Activated T-cell treated with anti-CD3 and anti-CD28 coated beads, Interleukin-2, amount 50 U/mL, for 48 hours (primary cell): ENCODE measurements at places on chromosomes 5 and 9.

GRCh38 chr5:57598756-57599155 lies 116.1 kb upstream of the ACTBL2 start:
- peak; percentile 29 for DNase-seq

DNA sequence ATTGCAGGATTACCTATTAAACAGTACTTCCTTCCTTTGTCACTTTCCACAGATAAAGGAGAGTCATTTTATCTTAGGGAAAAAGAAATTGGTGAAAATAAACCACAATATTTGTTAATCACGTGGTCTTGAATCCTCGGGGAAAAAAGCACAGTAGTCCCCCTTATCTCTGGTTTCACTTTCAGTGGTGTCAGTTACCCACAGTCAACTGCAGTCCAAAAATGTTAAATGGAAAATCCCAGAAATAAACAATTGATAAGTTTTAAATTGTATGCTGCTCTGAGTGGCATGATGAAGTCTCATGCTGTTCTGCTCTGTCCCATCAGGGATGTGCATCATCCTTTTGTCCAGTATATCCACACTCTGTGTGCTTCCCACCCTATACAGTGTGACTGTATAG lies 405.2 kb upstream of the MPDZ start:
- no peak for DNase-seq

- DNase-seq: no peak
These were observed 28.7 kb upstream of the ABL1 start for GRCh38 chr9:130806327-130806716.

DNA sequence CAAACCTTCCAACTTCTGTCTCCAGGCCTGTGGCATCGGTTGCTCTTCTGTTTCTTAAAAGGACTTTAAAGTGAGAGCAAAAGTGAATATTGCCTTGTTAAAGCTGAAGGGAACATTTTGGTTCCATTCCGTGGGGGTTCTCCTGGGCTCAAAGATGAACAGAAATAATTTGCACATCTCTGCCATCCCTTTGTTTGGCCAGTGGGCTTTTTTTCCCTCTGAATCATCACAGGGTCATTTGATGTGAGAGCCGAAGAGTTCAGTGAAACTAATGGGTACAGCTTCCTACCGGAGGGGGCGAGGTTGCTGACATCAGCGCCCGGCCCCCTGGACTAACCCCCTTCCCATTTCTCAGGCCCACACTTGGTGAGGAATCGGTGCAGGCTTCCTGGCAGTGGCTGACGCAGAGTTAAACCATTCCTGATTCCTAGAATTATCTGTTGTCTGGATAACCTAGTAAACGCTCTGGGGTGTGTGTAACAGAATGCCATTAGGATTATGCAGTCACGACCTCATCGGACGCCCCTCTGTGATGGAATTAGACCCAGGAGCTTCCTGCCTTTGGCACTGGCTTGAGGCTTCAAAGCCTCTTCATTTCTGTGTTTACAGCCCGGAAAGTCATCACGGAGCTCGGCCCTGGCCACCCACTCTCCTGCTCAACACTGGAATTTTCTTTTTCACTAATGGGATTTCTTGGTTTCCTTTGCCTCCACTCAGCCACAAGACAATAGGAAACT lies 61.6 kb upstream of the RPL26L1 start:
- DNase-seq: no peak

- no peak for DNase-seq
These were observed 21.8 kb downstream of the DMAC1 start for GRCh38 chr9:7777771-7778170.

- no peak for DNase-seq
These were observed 203.0 kb downstream of the MED10 start for GRCh38 chr5:6175172-6175854.

- DNase-seq: no peak
These were observed 110.5 kb downstream of the NUDT12 start for GRCh38 chr5:103452089-103452488.

GRCh38 chr5:17019324-17019723 lies 83.2 kb upstream of the MYO10 start:
- no peak for DNase-seq

DNA sequence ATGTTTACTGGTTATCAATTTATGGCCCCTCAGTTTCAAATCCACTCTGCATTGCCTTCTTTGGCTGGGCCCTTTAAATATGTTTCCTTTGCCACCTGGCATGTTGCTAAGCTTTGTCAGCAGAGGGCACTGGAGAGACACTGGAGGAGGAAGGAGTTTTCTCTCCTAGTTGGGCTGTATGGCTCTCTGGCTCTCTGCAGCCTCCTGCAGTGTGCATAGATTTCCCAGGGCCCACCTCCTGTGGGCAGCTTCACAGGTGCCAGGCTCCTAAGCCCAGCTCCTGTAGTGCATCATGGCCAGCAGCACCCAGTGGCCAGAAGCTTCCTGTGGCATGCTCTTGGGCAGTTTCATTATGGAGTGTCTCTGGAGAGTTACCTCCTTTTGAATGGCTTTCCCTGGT lies 23.3 kb downstream of the CAVIN4 start:
- DNase-seq: peak; percentile 48

DNA sequence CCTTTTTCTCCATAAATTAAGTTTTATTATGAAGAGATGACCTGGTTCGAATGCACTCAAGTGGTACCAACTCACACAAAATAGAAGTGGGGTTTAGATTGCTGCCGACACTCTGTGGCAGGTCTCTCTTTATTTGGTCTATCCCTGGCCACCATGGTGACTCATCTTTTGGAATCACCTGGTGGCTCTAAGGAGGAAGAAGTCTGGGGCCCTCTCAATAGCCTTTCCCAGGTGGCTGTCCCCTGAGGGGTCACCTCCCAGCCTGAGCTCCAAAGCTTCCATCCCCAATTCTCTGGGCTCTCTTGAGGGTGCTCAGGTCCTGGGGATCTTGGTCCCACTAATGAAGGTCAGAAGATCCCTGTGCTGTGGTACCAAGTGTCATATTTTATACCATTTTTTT lies 136.8 kb downstream of the MVB12B start:
- DNase-seq: no peak

DNA sequence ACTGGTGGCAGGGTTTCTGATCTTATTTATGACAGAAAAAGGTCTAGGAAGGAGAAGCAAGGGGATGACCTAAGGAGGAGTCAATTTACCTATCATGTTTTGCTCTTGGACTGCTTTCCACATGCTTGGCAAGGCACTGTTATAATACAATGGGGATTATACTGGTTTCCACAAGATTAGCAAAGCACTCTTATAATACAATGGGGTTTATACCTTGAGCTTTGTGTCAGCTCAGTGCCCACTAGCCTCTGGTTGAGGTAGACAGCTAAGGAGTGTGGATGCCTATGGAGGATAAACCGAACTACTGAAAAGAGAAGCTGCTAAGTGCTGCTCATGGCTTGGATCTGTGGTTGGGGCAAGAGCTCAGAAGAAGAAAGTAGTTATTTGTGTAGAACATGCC lies 68.7 kb downstream of the MRPS27 start:
- no peak for DNase-seq

GRCh38 chr5:9544056-9544455 lies 1.8 kb downstream of the SEMA5A start:
- DNase-seq: no peak

DNA sequence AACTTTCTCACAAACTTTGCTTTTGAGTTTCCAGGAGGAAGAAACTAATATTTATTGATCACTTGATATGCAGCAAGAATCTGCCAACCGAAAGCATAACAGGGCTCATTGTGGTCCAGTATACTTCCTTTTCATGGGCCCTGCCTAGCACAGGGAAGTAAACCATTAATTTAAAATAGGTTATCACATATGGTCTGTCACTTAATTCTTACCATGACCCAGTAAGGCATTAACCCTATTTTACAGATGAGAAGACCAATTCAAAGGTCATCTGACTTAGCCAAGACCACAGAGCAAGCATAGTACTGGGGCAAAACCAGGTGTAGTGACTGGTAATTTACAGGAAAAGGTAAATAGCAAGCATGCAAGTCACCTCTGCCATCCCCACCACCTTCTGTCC lies 336.9 kb upstream of the DMAC1 start:
- no peak for DNase-seq

DNA sequence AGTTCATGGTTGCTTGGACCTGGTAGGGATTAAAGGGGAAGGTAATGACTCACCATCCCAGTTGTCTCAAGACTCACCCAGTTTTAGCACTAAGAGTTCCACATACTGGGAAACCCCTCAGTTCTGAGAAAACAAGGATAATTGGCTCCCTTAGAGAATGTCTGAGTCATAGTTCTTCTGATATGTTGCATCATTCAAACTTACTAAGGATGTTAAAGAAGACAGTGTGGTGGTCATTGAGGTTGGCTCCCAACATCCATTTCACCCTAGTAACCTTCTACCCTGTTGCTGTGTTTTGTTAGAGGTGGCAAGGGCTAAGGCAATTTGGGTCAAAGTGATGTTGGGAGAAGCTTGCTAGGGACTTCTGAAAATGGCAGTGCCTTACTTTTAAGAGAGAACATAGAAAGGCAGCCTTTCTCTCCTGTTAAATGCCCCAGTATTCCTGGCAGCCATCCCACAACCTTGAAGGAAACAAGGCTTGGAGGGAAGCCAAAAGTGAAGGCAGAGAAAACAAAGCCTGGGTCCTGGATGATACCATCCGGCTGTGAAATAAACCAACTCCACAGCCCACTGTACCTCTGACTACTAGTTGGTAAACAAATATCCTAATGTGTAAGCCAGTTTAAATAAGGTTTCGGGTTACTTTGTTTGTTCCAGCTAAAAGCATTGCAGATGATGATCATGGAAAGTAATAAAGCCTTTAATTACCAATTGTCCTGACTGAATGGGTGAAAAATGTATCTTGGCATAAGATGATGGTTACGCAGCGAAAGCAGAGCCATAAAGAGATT lies 80.4 kb upstream of the ADAMTSL1 start:
- DNase-seq: no peak

- no peak for DNase-seq
These were observed 75.0 kb downstream of the CFAP95 start for GRCh38 chr9:69895659-69896058.

DNA sequence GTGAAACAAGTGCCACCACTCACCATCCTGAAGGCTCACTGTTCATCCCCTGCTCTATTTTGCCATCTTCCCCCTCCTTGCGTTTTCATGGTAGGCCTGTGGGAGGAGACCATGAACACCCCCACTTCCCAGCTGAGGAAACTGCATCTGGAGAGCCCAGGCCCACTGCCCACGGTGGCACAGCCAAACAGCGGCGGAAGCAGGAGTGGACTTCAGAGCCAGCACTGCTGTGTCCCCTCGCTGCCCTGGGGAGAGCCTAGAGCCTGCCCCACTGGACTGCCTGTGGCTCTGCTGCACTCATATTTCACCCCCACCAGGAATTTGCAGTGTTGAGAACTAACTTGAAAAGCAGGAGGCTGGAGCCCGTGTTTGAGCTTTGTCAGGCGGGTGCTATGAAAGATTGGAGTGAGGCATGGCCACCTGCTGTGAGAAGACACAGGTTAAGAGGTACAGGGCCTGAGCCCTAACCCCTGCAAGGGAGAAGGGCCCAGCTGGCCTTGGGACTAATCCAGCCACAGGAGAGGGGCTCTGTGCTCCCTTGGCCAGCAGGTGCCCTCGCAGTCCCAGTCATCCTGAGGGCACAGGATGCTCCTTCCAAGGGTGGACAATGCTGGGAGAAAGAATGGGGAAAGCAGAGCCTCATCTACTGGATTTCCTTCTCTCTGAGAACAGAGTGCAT lies 79.0 kb downstream of the MACROH2A1 start:
- peak; percentile 11 for DNase-seq

GRCh38 chr5:110106750-110107149 lies 417.0 kb downstream of the MAN2A1 start:
- no peak for DNase-seq

- no peak for DNase-seq
These were observed 24.7 kb downstream of the TSC1 start for GRCh38 chr9:132919614-132920268.

GRCh38 chr9:122016309-122016708 lies 76.8 kb downstream of the TTLL11 start:
- no peak for DNase-seq

DNA sequence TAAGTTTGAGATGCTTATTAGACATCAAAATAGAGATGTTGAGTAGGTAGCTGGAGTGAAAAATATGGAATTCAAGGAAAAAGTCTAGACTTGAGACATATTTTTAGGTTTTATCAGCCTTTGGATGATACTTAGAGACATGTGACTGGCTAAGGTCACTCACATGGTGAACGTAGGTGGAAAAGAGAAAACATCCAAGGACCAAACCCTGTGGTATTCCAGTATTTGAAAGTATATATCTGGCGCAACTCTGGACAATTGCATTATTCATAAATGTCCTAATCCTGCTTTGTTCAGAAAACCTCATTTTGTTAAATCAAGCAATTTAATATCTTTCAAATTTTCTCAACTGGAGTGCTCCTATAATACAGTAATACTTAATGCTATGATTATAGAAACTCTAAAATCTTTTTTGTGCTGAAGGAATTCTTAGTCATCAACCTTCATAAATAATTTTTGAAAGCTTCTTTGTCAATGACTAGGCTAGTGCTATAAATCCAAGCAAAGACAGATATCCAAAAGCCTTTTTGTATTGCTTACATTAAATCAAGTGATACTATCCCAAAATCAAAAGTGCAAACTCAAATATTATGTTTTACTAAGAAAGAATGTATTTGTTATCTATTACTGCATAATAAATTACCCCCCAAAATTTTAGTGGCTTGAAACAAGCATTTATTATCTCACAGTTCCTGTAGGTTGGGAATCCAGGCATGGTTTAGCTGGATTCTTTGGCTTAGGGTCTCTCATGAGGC lies 452.0 kb downstream of the ENC1 start:
- DNase-seq: no peak
